ENCODE measurements at places on chromosomes 4 and X.

- no peak for DNase-seq
These were observed 109.1 kb downstream of the TASL start for GRCh38 chrX:30468471-30468870.

GRCh38 chr4:8320386-8320750 is 50.8 kb downstream of the HTRA3 start:
- DNase-seq, result no peak

GRCh38 chr4:83605744-83606172 is 69.8 kb downstream of the GPAT3 start:
- DNase-seq, result no peak

- no peak for DNase-seq
These were observed 78.8 kb downstream of the DMD start for GRCh38 chrX:33132569-33132968.

- no peak for DNase-seq
These were observed 202.2 kb upstream of the GPRIN3 start for GRCh38 chr4:89509708-89510281.

GRCh38 chrX:11784543-11784942 is 26.5 kb downstream of the MSL3 start:
- DNase-seq, result no peak

GRCh38 chr4:134201216-134202161 is at the start of gene PABPC4L:
TSS of gene PABPC4L (minus strand) at chr4:134201789. CDS start at chr4:134201019, 770 bp downstream.
- DNase-seq, result peak; percentile 20

DNA sequence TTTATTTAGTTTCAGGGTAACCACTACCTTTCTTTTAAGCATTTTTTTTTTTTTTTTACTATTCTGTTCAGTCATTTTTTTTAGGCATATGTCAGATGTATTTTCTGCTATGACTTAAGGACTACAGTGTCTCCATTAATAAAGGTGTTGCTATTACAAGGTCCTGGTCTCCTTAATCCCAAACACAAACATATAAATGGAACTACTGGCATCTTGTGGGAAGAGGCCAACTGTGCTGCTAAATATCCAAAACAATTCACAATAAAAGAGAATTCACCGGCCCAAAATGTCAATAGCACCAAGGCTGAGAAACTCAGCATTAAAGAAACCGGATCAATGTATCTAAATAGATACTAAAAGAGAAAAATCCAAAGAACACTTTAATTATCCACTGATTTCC is 26.4 kb downstream of the LCORL start:
- DNase-seq, result no peak

DNA sequence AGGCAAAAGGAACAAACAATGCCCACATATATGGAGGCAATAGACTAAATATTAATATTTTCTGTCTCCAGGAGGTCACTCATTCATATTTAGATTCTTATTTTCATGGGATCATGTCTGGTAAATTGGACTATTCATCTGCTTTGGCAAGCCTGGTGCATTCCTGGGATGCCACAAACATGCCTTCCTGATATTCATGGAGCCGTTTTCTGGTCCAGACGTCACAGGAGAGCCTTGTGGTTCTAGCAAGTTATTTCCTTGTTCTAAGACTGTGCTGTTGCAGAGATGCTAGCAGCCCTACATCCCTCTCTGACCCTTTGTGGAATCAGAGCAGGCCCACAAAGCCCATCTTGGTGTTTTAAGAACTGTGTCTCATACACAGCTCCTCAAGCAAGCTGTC is 16.1 kb upstream of the EXOSC9 start:
- DNase-seq, result no peak

GRCh38 chr4:83285055-83285407 is 433 bp upstream of the COQ2 start:
- DNase-seq, result peak; percentile 25

All from frontal cortex (tissue), 4 donors.